ENCODE measurements at places on chromosomes 1 and 21.

DNA sequence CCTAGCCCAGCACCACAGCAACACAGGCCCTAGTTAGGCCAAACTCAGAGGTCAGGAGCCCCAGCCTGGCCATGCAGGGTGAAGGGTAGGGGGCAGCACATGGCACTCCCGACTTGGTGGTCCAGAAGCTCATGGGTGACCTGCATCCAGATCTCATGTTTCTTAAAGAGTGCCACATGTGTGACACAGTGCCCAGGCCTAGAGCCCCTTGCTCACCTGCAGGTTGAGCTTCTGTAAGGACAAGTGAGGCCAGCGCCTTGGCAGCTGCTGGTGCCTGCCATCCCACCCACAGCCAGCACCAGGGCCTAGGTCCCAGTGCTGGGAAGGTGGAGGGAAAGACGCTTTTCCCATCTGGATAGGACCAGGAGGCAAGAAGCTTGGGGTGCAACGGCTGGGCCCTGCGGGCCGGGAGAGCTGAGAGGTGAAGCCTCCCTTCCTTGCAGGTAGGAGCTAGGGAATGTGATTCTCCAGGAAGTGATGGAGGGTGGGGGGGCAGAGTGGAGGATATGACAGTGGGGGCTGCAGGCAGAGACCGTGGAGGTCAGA is 6.5 kb downstream of the SHISA4 start:
- no peak for DNase-seq

- no peak for DNase-seq
These were observed 675.1 kb upstream of the ADGRL2 start for GRCh38 chr1:81125672-81126071.

- DNase-seq = no peak
These were observed 262.6 kb downstream of the CAMTA1 start for GRCh38 chr1:7047866-7048265.

DNA sequence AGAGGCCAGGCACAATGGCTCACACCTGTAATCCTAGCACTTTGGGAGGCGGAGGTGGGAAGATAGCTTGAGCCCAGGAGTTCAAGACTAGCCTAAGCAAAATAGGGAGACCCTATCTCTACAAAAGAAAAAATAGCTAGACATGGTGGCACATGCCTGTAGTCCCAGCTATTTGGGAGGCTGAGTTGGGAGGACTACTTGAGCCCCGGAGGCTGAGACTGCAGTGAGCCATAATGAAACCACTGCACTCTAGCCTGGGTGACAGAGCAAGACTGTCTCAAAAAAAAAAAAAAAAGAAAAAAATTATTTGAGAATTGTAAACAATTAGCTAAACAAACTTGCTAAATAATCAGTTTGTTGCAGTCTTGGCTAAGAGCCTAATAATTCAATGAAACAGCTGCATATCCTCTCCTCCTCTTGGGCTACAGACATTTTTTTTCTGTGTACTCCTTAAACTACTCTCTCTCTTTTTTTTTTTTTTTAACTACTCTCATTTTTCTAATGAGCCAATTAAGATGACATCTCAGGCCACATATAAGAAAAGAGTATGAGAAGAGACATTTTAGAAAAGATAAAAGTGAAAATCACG is 10.5 kb upstream of the DNAJB4 start:
- DNase-seq = no peak

DNA sequence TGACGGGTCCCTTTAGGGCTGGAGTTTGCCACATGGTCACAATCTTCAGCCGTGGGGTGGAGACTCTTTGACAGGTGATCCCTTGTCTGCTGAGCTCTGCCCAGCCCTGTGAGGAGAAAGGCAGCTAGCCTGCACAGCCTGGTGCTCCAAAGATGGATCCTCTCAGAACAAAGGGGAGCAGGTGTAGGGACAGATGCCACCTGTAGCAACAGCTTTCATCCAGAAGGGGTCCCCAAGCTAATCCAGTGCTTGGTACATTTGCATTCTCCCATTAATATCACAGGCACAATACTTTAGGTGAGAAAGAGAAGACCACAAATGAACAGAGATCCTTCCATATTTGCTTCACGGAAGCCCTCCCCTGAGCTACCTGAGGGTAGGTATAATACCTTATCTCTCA is 93.2 kb downstream of the CCDC185 start:
- DNase-seq = no peak

DNA sequence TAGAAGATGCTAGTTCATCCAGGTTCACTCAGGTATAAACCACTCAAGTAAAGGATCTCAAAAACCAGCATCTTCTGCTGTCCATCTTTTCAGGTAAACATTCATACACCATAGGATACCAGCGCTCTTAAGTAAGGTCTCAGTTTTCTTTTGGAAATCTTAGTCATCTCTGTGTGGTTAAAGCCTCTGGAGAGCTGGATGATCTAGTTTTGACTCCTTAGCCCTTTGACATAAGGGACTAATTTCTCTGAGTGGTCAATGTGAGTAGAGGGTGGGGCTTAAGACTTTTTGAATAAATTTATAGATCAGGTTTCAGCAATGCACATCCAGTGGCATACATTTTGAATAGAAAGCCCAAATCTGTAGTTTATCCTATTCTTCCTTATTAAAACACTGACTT is 92.3 kb downstream of the CTH start:
- no peak for DNase-seq

Measured in stimulated activated CD8-positive, alpha-beta memory T cell treated with anti-CD3 and anti-CD28 coated beads, Interleukin-2, amount 100 ng/mL, for 1 hour (primary cell).